ENCODE measurements at places on chromosomes 11 and 22.

DNA sequence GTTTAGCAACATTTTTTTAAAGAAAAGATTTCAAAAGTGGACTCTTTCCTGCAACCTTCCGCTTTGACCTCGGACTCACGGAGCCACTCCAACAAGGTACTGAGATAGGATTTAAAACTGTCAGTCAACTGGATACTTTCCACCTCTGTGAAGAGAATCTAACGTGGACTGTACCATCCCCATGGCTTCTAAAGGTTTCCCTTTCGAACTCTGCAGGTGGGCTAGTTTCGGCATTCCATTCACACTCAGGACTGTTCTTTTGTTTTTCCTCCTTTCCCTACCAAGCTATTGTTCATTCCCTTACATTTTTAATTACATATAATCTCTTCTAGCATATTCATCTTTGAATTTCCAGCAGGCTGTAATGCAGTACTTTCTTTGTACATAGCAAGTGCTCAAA is 88.5 kb upstream of the AKIP1 start:
- no peak for DNase-seq

DNA sequence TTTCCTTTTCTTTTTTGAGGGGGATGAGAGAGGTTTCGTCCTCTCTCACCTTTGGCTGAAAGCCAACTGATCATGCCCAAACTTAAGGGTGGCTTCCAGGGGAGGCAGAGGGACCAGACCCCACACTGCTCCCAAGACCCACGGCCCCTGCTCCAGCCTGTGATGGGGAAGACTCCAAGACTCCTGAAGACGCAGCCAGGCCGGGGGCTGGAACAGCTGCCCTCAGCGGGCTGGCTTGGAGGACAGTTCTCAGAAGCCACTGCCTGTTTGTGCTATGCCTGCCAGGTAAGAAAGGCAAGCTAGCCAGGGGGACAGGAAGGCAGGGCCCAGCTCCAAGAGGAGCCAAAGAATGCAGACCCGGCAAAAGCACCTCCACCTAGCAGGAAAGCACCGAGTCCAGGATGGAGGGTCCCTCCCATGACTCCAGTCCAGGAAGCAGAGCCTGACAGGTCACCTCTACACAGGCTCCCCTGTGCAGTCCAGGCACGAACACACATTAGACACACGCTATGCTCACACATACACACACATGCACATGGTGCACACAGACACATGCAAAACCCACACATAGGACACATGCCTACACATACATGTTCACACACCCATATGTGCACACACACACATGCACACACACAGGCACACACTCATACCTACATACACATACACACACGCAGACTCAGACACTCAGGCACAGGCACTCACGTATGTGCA is 31.3 kb downstream of the GNB1L start:
- DNase-seq, result no peak

DNA sequence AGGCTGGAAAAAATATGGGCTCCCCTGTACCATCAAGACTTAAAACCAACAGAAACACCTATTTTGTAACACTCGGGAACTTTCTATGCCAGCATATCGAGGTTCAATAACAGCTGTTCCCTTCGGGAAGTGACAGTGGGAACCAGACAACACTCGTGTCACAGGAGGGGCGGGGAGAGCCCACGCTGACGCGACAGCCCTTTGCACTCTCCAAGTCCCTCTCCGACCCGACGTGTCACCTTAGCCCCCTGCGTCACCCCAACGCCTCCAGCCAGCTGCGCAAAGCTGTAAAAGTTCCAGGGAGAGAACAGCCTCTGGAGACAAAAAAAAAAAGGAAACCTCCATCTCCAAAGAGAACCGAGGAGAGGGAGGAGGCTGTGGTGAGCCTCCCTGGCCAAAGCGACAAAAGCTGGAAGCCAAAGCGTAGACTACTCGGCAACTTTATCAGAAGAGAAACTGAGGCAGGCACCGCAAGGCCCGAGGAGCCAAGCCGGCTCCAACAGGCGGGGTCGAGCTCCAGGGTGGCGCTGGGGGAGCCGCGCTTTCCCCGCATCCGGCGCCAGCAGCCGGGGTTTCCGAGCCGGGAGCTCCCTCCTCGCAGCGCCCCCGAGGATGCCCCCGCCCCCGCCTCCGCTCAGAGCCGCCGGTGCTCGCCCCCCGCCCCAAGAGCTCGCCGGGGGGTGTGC is 751 bp downstream of the ARFGAP3 start:
- DNase-seq, result no peak

- no peak for DNase-seq
These were observed 118.8 kb downstream of the RRAS2 start for GRCh38 chr11:14240221-14240620.

DNA sequence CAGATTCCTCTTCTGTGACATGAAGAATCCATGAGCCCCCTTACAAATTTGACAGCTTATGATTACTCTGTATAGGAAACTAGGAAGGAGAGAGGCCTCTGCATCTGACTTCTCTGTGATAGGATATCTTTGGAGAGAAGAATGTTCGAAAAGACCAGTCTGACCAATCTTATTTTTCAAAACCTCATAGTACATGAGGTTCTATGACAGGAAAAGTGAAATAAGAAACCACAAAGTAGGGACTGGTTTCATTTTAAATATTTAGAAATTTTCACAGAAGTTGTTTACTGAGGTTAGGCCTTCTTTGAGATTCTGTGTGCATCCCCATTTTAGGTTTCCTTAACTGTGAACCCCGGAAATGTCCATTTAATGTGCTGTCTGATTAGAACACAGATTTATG is 2.1 kb upstream of the OR4X1 start:
- no peak for DNase-seq

GRCh38 chr11:35363854-35364780 is 55.2 kb downstream of the SLC1A2 start:
- peak; percentile 53 for DNase-seq

DNA sequence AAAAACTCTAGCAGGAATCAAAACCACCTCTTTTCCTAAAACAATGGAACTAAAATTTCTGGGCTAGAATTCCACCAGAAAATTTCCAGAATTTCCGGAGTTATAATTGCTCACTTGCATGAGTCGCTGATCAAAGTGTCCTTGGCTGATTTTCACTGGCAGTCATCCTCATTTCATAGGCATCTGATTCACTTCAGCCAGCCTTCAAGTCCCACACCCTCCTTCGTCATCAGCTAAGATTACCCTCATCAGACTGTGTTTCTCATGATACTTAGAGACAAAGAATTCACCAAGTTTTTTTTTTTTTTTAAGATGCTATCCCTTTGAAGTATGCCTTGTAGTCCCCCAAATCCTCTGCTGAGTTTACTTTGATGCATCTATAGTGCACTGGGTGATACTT is 71.5 kb upstream of the RAB38 start:
- no peak for DNase-seq

DNA sequence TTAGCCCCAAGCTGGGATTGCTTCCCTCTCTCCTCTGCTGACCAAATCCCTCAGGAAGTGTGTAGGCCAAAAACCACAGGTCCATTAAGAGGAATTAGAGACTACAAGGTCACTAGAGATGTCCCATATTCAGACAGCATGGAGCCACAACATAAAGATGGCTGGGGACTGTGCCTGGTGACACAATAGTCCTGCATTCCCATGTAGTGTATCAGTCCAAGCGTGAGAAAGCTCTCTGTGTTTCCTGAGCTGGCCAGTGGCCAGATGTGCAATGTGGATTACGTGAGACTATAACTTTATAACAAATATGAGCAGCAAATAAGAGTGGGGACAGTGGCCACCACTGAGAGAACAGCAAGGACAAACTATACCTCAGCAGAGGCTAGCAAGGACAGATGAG is 7.6 kb upstream of the MS4A10 start:
- peak; percentile 68 for DNase-seq

DNA sequence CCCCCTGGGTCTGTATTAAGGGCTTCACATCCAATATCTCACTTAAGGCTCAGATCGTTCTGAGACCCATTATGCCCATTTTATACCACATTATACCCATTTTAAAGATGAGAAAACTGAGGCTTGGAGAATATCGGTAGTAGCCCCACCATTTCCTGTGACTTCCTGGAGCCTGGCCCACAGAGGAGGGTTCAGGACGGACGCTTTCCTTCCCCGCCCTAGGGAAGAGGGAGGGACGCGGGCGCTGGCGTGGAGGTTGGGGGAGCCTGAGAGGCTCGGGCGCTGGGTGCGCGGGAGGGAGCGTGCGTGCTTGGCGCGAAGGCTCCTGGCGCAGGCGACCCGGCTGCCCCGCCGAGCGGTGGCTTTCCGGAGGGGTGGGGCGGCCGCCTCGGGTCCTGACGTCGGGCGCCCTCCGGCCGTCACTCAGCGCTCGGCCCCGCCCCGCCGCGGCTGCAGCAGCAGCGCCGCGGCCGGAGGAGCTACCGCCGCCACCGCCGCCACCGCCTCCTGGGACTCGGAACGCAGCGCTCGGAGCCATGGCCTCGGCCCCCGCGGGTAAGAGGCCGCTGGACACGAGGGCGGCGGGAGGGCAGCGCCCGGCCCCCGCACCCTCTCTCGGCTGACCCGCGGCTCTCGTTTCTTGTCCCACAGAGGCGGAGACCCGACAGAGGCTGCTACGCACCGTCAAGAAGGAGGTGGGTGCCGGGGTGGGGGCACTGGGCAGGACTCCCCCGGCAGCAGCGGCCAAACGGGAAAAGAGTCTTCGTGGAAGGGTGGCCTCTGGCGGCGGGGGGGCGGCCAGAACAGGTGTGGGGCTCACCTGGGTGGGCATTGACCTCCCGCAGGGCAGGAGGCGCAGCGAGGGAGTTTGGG is at the start of gene SGSM1:
SGSM1 (plus strand) TSS at position 422 of the 873 bp plus-strand sequence; CDS start at position 537, 115 bp downstream.
- peak; percentile 68 for DNase-seq

GRCh38 chr11:99632969-99633368 is 612.2 kb downstream of the CNTN5 start:
- DNase-seq, result no peak

GRCh38 chr22:35995348-35995747 is 33.3 kb downstream of the RBFOX2 start:
- DNase-seq, result no peak

GRCh38 chr11:75851203-75851602 is 36.2 kb downstream of the UVRAG start:
- DNase-seq, result no peak

- no peak for DNase-seq
These were observed 66.0 kb downstream of the TBC1D22A start for GRCh38 chr22:46828323-46828900.

- DNase-seq, result peak; percentile 98
These were observed 119.7 kb downstream of the ETS1 start for GRCh38 chr11:128467610-128468041.

DNA sequence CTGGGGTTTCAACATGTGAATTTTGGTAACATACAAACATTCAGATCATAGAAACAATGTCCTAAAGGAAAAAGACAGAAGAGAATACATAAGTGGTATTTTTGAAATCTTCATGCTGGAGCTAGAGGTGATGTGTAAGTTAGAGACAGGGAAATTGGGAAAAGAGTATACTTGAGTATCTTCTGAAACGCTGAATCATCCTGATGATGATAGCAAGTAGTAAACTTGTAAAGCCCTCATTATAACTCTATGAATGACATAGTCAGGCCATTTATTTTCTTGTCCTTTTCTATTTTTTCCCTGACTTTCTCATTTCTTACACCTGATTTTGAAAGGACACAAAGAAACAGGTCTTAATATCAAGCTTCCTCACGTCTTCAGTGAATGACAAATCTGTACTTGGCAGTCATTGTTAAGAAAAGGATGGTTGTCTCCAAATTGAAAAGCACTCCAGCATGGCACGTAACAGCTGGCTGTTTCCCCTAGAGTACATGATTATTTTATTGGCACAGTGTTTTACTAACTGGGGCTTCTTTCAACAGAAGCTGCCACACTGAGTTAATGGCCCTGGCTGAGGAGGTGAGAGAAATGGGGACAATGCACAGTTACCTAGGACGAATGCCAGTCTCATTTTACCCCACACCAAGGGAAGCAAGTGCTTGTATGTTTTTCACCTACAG is 140.7 kb upstream of the CTSC start:
- DNase-seq, result no peak

GRCh38 chr11:56889986-56890385 is 98.7 kb upstream of the OR5AK2 start:
- DNase-seq, result no peak

Measured in COLO829 (cell line).